ENCODE measurements at places on chromosomes 4 and X.

DNA sequence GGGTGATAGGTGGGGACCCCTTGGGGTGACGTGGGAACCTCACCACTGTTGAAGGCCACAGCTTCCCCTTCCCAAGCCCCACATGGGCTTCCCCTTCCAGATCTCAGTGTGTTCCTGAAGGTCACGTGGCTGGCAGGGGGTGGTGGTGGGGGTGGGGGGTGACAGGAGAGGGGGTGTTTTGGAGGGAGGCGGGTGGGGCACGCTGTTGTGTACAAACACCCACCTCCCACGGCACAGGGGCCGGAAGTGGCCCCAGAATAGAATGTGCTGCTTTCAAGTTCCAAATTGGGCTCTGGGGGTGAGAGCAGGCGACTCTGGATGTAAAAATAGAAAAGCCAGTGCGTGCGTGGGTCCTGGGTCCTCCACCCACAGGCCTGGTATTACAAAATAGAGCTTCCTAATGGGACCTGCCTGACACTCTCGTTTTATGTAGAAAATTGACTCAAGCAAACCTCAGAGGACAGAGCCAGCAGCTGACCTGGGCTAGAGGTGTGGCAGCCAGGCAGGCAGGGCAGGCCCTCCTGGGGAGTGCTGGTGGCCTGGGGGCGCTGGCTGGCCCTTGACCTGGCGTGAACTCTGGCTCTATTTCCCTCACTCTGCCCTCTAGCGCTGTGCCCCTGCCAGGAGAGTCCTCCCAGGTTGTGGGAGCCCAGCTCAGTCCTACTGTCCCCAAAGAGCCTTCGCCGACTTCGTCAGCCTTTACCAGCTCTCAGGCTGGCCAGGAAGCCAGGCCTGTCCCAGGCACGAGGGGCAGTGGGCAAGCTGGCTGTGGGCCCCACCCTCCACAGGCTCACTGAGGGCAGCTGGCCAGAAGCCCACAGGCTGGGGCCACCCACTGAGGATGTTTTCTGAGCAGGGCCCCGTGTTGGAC lies 5.4 kb upstream of the SH3BP2 start:
- DNase-seq: no peak

DNA sequence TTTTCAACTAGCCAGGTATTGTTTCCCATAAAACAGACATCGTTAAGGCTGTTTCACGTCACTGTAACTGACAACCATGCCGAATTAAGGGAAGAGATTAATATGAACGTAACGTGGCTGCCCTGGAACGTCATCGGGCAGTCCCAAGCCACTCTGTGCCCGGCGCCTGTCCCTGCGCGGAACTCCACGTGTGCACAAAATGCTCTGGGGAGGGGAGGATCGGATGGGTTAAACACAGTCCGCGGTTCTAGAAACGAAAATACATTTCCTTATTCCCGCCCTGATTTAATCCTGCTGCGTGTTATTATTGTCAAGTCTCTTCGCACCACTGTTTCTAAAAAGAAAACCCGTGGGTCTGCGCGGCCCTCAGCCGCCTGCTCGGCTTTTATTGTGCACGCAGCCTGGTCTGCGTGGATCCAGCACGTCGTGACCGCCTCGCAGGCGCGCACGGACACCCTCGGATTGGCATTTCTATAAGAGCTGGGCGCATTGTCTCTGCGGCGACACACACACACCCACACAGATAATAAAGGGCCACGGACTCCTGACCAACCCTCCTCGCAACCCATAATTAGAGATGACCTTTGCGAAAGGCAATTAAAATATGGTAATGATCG lies 69.6 kb upstream of the BCOR start:
- DNase-seq: no peak

GRCh38 chr4:110666030-110666429 lies 43.2 kb upstream of the PITX2 start:
- no peak for DNase-seq

DNA sequence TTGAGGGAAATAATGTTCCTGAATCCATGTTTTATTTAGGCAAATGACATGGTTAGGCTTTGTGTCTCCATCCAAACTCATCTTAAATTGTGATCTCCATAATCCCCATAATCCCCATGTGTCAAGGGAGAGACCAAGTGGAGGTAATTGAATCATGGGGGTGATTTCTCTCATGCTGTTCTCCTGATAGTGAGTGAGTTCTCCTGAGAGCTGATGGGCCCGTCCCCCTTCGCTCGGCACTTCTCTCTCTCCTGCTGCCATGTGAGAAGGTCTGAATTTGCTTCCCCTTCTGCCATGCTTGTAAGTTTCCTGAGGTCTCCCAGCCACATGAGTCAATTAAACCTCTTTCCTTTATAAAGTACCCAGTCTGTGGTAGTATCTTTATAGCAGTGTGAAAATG lies 563.0 kb upstream of the NR3C2 start:
- no peak for DNase-seq

- DNase-seq: no peak
Observed at GRCh38 chrX:100717363-100717762, 14.6 kb downstream of the SYTL4 start.

DNA sequence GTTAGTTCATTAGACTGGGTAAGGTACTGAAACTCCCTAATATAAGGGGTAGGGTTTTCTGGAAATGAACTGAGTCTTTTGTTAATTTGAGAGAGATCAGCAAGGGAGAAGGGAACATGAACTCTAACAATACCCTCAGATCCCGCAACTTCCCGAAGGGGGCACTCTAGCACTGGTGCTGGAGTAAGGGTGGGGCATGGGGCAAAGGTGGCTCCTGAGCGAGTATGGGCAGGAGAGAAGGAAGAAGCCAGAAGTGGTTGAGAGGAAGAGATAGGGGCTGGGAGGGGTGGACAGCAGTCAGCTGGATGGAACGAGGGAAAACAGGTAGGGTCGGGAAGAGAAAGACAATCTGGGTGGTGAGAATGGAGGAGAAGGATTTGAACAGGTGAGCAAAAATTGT lies 183.2 kb upstream of the MAGEE2 start:
- no peak for DNase-seq

DNA sequence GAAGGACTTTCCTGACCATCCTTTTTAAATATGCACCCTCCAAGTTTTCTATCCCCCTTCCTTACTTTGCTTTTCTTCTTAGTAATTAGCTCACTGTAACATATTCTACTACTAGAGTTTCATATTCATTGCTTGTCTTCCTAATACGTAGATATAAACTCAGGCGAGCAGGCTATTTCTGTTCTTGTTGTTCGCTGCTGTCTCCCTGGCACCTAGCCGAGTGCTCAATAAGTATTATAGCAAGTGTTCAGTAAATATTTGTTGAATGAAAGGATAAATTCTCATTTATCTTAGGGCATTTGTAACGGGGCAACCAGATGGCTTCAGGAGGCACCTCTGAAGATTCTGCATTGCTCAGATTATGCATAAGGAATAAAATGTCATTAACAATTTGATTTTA lies 6.8 kb upstream of the RHOH start:
- DNase-seq: peak; percentile 83

DNA sequence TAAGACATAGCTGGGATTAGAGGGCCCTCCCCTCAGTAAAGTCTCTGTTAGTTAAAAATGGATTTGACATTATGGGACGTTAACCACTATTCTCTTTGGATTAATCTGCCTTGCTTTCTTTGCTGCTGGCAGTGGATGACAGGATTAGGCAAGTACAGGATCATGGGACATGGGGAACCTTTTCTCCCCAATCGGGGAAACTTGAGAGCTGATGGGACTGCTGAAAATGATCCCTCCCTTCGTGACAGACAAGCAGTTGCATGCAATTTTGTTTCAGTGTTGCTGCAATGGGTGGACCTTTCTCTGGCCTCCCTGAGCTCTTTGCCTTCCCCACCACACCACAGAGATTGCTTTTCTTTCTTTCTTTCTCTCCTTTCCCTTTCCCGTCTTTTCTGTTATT lies 120.2 kb upstream of the BANK1 start:
- no peak for DNase-seq

- DNase-seq: no peak
Observed at GRCh38 chr4:88759039-88759894, 61.6 kb upstream of the NAP1L5 start.

GRCh38 chr4:7009564-7009963 lies 33.6 kb upstream of the TADA2B start:
- no peak for DNase-seq

GRCh38 chr4:8085491-8086117 lies 73.0 kb downstream of the ABLIM2 start:
- peak; percentile 9 for DNase-seq

GRCh38 chr4:110139815-110140214 lies 58.6 kb downstream of the ELOVL6 start:
- DNase-seq: no peak

GRCh38 chr4:177517862-177518261 lies 75.6 kb upstream of the AGA start:
- DNase-seq: no peak

GRCh38 chr4:75555294-75556164 lies at the start of gene ODAPH:
TSS of gene ODAPH (plus strand) at chr4:75556066. CDS start at chr4:75556083, 17 bp downstream.
- DNase-seq: no peak
